Prostate gland (tissue), 2 donors: ENCODE measurements at places on chromosomes 4 and X. TPM values are rescaled to one million over a fixed set of nuclear protein-coding genes. Genes with fewer than 3 reads are reported as not detected.
A peak's percentile ranks its signal among the peaks of the same experiment; 100 is the strongest.

Gene SLC10A6
- total RNA-seq: 0.32 TPM

Gene ERAS
- total RNA-seq: not detected

Gene CSN1S1
- total RNA-seq: 1.4 TPM

Gene RADX
- total RNA-seq: 0.96 TPM

Gene CNKSR2
- 6.8 TPM for total RNA-seq

Gene ZNF711
- 75.2 TPM for total RNA-seq

Gene CLGN
- total RNA-seq: 42.1 TPM

Gene PABPC4L
- 2.8 TPM for total RNA-seq

Gene IGFBP7
- total RNA-seq: 1,366 TPM

Gene TEX13D
- total RNA-seq: not detected

Gene CPLX1
- total RNA-seq: 4.4 TPM

Gene HDAC8
- total RNA-seq: 32.3 TPM

Gene WDR17
- 5.5 TPM for total RNA-seq

Gene CWH43
- total RNA-seq: 14.8 TPM

- no peaks in the 10 kb centered on the region for H3K27me3 ChIP-seq
- no peaks in the 10 kb centered on the region for H3K4me1 ChIP-seq
- no peak overlapping the region for H3K4me3 ChIP-seq
- DNase-seq: no peak
- no peaks in the 10 kb centered on the region for H3K36me3 ChIP-seq
These were observed 56.9 kb downstream of the SERTM2 start for GRCh38 chrX:111568354-111568753.

- no peaks in the 10 kb centered on the region for H3K4me1 ChIP-seq
- H3K36me3 ChIP-seq: no peaks in the 10 kb centered on the region
- H3K4me3 ChIP-seq: no peak overlapping the region
- peak overlapping the region; percentile 8 for H3K27ac ChIP-seq
- H3K27me3 ChIP-seq: no peaks in the 10 kb centered on the region
These were observed 72.1 kb downstream of the HTRA3 start for GRCh38 chr4:8341691-8342090.

DNA sequence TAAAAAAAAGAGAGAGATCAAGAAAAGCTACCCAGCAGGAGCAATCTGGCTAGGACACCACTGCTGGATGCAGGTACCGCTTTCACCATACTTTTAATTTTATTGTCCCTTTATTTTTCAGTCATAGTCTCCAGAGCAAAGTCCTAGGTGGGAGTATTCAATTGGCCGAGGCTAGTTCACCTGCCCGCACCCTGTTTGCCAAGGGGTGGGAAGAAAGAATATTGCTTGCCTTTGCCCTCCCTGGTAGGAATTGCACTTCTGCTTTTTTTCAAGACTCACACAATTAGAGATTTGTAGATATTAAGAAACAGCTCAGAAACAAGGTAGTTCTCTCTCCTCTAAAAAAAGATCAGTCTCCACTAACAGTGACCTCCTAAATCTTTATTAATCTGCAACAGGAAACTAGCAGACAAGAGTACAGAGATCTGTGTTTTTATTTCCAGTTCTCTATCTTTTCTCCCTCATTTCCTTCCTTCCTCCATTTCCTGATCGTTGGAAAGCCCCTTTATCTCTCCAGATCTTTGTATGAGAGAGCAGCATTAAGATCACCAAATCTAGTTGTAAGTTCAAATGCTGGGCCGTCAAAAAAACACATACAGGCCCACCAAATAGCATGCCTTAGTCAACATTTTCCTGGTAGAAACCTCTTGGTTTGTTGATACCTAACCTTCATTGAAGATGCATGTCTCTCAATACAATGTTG lies 9.4 kb upstream of the RPGR start:
- no peaks in the 10 kb centered on the region for H3K27me3 ChIP-seq
- H3K36me3 ChIP-seq: no peaks in the 10 kb centered on the region
- H3K27ac ChIP-seq: no peak overlapping the region

- no peaks in the 10 kb centered on the region for H3K4me1 ChIP-seq
- no peak overlapping the region for H3K27ac ChIP-seq
- no peaks in the 10 kb centered on the region for H3K27me3 ChIP-seq
- no peak overlapping the region for H3K4me3 ChIP-seq
- no peaks in the 10 kb centered on the region for H3K36me3 ChIP-seq
These were observed 90.0 kb downstream of the AREG start for GRCh38 chr4:74534936-74535335.

- H3K27me3 ChIP-seq: no peaks in the 10 kb centered on the region
- no peak overlapping the region for H3K4me3 ChIP-seq
- no peak overlapping the region for H3K27ac ChIP-seq
These were observed 37.0 kb downstream of the FGF2 start for GRCh38 chr4:122863639-122864038.

- no peak overlapping the region for H3K4me3 ChIP-seq
- no peaks in the 10 kb centered on the region for H3K36me3 ChIP-seq
- no peaks in the 10 kb centered on the region for H3K4me1 ChIP-seq
- no peak overlapping the region for H3K27ac ChIP-seq
- H3K27me3 ChIP-seq: no peaks in the 10 kb centered on the region
These were observed 426.9 kb upstream of the BOD1L1 start for GRCh38 chr4:14054391-14054790.

DNA sequence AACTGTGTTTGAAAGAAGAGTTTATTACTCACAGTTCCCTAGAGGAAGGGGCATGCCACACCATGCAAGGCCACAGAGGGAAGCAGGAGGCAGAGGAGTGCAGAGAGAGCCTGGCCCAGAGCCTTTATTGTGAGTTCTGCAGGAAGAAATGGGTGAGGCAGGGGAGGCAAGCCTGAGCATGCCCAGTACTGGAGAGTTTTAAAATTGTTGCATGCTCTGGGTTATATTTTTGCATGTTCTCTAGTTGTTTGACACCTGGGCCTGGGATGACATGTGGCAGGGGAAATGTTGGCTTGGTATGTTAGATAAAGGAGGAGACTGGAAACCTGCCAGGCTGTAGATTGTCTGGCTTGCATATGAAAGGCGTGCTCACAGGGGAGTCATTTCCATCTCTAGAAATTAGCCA lies 19.7 kb upstream of the CRMP1 start:
- no peak overlapping the region for H3K4me3 ChIP-seq
- no peaks in the 10 kb centered on the region for H3K36me3 ChIP-seq
- no peak for DNase-seq
- H3K27ac ChIP-seq: no peak overlapping the region
- no peaks in the 10 kb centered on the region for H3K27me3 ChIP-seq

GRCh38 chr4:38534344-38535045 lies 129.5 kb upstream of the KLF3 start:
- H3K4me3 ChIP-seq: no peak overlapping the region
- DNase-seq: no peak

- no peak for DNase-seq
- H3K4me3 ChIP-seq: no peak overlapping the region
- no peaks in the 10 kb centered on the region for H3K36me3 ChIP-seq
- H3K27ac ChIP-seq: peak overlapping the region; percentile 62
- H3K27me3 ChIP-seq: no peaks in the 10 kb centered on the region
These were observed 66.8 kb downstream of the SOWAHB start for GRCh38 chr4:76830964-76831703.

GRCh38 chr4:108172753-108173598 lies 4.2 kb upstream of the LEF1 start:
- H3K4me1 ChIP-seq: no peaks in the 10 kb centered on the region
- peak overlapping the region; percentile 68 for H3K27ac ChIP-seq
- peaks cover 19% of the 10 kb centered on the region for H3K27me3 ChIP-seq
- peak; percentile 34 for DNase-seq
- no peaks in the 10 kb centered on the region for H3K36me3 ChIP-seq

DNA sequence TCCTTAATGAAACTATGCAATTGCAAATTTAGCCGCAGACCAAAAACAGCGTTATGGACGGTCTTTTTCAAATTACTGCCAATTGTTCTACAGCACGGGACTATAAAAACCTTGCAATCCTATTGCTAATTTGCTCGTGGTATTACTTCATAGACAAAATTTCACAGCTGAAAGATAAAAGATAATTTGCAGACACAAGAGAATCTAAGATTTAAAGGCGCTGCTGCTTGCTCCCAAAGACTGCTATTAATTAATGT lies 1.4 kb upstream of the CAMK2D start:
- H3K4me3 ChIP-seq: peak overlapping the region; percentile 70
- H3K4me1 ChIP-seq: no peaks in the 10 kb centered on the region
- H3K36me3 ChIP-seq: no peaks in the 10 kb centered on the region
- no peak for DNase-seq
- H3K27ac ChIP-seq: peak overlapping the region; percentile 99

- no peak within 1 kb of the TSS for H3K4me3 ChIP-seq
- peak; percentile 7 for DNase-seq
- no peaks in the 10 kb centered on the region for H3K36me3 ChIP-seq
- no peaks in the 10 kb centered on the region for H3K4me1 ChIP-seq
- no peak within 1 kb of the TSS for H3K27ac ChIP-seq
These were observed at the start of gene CFAP47 for GRCh38 chrX:35919536-35920309. TSS of gene CFAP47 (plus strand) at chrX:35919734. CDS start at chrX:35919800, 66 bp downstream.

DNA sequence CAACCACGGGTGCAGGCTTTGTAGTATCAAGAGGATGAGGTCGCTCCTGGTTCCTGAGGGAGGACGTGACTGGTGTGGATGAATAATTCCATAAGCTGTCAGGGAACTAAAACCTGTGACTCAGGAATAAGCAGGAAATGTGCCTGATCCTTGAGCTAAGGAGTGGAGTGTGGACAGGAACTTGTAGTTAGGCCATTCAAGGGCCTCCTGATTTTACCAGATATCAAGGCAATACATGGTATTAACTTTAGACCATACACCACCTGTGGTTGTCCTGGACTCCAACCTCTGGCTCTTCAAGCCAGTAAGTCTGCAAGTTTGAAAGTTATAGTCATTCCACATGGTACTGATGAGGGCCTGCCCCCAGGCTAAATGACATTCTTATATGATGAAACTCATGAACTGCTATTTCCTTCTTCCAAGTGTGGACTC lies 12.1 kb upstream of the ING2 start:
- H3K27me3 ChIP-seq: no peaks in the 10 kb centered on the region
- H3K4me3 ChIP-seq: no peak overlapping the region
- DNase-seq: no peak
- H3K4me1 ChIP-seq: no peaks in the 10 kb centered on the region
